AML-193 (cell line): ENCODE measurements at places on chromosomes 12 and 14.

- no peak for DNase-seq
Measured at GRCh38 chr14:43411841-43412240, 1095.2 kb downstream of the FSCB start.

- no peak for DNase-seq
Measured at GRCh38 chr12:79563021-79563740, 127.6 kb downstream of the PAWR start.

- DNase-seq = no peak
Measured at GRCh38 chr12:106127338-106128126, 11.2 kb downstream of the NUAK1 start.

DNA sequence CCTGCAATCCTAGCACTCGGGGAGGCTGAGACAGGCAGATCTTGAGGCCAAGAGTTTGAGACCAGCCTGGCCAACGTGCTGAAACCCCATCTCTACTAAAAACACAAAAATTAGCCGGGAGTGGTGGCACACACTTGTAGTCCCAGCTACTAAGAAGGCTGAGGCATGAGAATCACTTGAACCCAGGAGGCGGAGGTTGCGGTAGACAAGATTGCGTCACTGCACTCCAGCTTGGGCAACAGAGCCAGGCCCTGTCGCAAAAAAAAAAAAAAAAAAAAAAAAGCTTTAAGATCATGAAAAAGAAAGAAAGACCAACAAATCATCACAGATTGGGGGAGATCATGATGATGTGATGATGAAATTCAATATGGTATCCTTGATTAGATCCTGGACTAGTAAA, 30.6 kb downstream of the WDR89 start:
- DNase-seq = no peak
